Heart left ventricle (tissue), 16 donors: ENCODE measurements at places on chromosomes 12 and 14. TPM values are rescaled to one million over a fixed set of nuclear protein-coding genes. Genes with fewer than 3 reads are reported as not detected.

Gene FLVCR2
- 1.7 TPM for total RNA-seq

GRCh38 chr12:13273097-13273496 lies 76.6 kb downstream of the EMP1 start:
- H3K27ac ChIP-seq = no peak overlapping the region
- peaks cover 4% of the 10 kb centered on the region for H3K4me1 ChIP-seq
- H3K4me3 ChIP-seq = no peak overlapping the region
- DNase-seq = no peak
- no peaks in the 10 kb centered on the region for H3K36me3 ChIP-seq

GRCh38 chr14:58816416-58817115 lies 178.8 kb downstream of the DACT1 start:
- H3K4me3 ChIP-seq = no peak overlapping the region
- no peaks in the 10 kb centered on the region for H3K27me3 ChIP-seq
- no peak overlapping the region for H3K27ac ChIP-seq

Gene PLD4
- total RNA-seq = not detected

DNA sequence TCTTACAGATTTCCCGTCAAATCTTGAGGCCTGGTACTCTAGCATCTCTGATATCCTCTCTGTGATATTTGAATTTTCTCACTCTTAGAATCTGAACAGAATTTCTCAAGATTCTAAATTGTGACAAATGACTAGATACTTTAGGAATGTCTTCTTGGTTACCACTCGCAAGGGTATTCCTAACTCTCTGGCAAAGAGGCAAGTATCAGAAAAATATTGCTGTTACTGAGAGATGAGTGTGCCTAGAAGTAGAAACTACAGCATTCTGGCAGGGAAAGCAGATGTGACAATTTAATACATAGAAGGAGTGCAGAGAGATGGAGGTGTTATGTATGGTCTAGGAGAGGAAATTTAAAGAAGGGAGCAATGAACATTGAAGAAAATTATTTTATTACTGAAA lies 467.8 kb downstream of the LRIG3 start:
- H3K4me3 ChIP-seq = no peak overlapping the region
- H3K27me3 ChIP-seq = no peaks in the 10 kb centered on the region
- H3K4me1 ChIP-seq = no peaks in the 10 kb centered on the region
- DNase-seq = no peak

Gene AQP2
- total RNA-seq = not detected

Gene TPCN1
- total RNA-seq = 52.1 TPM

- H3K4me3 ChIP-seq = peak overlapping the region; percentile 35
- H3K27ac ChIP-seq = peak overlapping the region; percentile 82
- H3K27me3 ChIP-seq = no peaks in the 10 kb centered on the region
Observed at GRCh38 chr12:91178781-91179180, 3.8 kb downstream of the DCN start.

- peaks cover 4% of the 10 kb centered on the region for H3K4me1 ChIP-seq
- H3K36me3 ChIP-seq = no peaks in the 10 kb centered on the region
- no peaks in the 10 kb centered on the region for H3K27me3 ChIP-seq
- DNase-seq = no peak
- H3K4me3 ChIP-seq = no peak overlapping the region
- H3K27ac ChIP-seq = no peak overlapping the region
Observed at GRCh38 chr12:104662908-104663307, 206.2 kb downstream of the CHST11 start.

DNA sequence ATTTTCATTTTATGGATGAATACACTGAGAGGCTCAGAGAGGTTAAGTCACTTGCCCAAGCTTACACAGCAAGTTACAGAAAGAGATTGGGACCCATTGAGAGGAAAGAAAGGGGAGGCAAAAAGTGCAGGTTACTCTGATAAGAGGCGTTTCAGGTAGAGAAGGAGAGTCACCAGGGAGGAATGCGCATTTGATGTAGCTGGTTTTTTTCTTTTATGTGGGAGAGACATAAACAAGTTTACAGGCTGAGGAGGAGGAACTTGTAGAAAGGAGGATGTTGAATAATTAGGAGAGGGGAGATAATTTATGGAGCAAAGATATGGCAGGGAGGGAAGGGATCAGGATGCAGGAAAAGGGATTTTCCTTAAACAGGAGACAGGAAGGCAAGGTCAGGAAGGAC lies 297.0 kb downstream of the PCNX1 start:
- H3K27me3 ChIP-seq = no peaks in the 10 kb centered on the region
- H3K4me3 ChIP-seq = no peak overlapping the region
- DNase-seq = no peak
- no peak overlapping the region for H3K27ac ChIP-seq
- no peaks in the 10 kb centered on the region for H3K36me3 ChIP-seq

Gene NTF3
- 0.26 TPM for total RNA-seq

Gene BDKRB2
- 0.63 TPM for total RNA-seq

- no peaks in the 10 kb centered on the region for H3K27me3 ChIP-seq
- H3K4me3 ChIP-seq = no peak overlapping the region
- peaks cover 11% of the 10 kb centered on the region for H3K4me1 ChIP-seq
- no peaks in the 10 kb centered on the region for H3K36me3 ChIP-seq
Observed at GRCh38 chr12:50059440-50060119, 2.2 kb downstream of the ASIC1 start.
